A549 (cell line): ENCODE measurements at places on chromosomes 16 and 17.
A peak's percentile ranks its signal among the peaks of the same experiment; 100 is the strongest.

GRCh38 chr16:27972500-27972899 lies 91.0 kb downstream of the GSG1L start:
- peak; percentile 72 for DNase-seq

GRCh38 chr17:21198411-21198810 lies 15.6 kb downstream of the TMEM11 start:
- no peak for DNase-seq

DNA sequence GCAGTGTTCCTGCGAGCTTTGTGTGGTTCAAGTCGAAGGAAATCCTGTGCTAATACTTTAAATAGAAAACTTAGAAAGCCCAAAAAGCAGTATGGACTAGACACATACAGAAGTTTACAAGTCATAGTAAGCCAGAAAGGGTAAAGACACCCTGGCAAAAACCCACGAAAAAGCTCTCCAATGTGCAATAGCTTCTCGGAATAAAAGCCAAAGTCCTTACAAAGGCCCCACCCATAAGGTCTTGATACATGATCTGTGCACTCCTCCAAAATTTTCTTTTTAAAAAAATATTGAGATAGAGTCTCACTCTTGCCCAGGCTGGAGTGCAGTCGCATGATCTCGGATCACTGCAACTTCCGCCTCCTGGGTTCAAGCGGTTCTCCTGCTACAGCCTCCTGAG lies 10.3 kb downstream of the C16orf86 start:
- DNase-seq = no peak

- no peak for DNase-seq
Measured at GRCh38 chr17:69593351-69593715, 178.8 kb downstream of the MAP2K6 start.

DNA sequence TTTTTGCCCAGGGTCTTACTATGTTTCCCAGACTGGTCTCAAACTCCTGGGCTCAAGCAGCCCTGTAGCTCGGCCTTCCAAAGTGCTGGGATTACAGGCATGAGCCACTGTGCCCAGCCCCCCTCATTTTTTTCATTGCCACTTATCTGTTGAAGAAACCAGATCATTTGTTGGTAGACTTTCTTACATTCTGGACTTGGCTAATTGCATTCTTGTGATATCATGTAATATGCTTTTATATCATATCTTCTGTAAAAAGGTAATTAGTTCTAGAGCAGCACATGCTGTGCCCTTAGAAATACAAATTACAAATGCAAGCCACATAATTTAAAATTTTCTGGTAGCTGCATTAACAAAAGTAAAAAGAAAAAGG lies 53.9 kb downstream of the PPM1E start:
- no peak for DNase-seq

DNA sequence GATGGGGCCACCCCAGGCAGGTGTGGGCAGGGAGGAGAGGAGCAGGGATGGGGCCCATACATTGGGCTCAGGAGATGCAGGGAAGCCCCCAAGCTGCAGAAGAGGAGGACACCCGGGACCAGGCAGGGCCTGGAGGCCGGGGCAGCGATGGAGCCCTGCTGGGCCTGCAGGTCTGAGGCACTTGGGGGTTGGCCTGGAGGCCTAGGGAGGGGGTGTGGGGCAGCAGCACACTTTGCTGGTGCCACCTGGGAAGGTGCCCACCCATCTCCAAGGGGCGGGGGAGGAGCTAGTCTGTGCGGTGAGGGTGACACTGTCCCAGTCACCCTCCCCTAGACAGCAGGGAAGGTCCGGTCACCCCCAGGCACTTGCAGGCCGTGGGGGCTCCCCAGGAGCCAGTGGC lies 6.4 kb upstream of the CCDC57 start:
- DNase-seq = no peak

DNA sequence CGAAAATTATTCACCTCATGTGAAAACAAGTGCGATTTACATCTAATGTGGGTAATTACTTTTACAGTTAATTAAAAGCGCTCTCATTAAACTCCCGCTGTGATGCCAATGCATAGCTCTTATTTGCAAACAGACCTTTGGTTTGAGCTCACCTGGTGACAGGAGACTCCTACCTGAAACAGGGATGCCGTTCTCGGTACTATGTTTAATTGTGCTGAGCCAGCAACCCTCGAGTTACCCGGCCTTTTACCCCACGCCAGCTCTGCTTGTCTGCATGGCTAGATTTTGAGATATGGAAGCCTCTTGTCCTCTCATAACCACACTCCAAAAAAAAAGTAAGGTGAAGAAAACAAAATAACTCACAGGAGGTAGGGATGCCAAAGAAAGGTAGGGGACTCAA lies 690.4 kb upstream of the RBFOX1 start:
- no peak for DNase-seq

- DNase-seq = no peak
Measured at GRCh38 chr17:33615861-33616260, 322.8 kb upstream of the ASIC2 start.

GRCh38 chr17:78953356-78954350 lies 26.1 kb downstream of the LGALS3BP start:
- no peak for DNase-seq

DNA sequence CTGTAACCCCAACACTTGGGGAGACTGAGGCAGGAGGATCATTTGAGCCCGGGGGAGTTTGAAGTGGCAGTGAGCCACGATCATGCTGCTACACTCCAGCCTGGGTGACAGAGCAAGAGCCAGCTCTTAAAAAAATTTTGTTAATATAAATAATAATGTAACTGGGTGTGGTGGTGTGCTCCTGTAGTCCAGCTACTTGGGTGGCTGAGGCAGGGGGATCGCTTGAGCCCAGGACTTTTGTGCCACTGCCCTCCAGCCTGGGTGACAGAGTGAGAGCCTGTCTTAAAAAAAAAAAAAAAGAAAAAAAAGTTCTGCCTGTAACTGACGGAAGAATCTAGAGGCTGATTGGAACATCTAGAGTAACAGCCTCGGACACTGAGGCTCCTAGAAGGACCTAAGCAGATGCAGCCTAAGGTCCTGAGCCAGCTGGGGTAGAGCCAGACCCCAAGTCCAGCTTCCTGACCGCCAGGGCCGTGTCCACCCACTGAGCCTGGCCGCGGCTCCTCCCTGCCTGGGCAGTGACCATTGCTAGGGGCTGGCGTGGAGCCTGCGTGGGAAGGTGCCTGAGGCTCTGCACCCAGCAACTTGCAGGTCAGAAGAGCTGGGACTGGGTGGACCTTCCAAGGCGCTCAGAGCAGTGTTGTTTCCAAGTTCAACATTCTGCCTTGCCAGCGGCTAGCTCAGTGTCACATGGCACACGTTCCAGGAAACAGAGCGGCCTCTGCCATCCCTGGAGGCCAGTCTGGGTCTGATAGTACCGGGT lies 209.4 kb upstream of the CIBAR2 start:
- DNase-seq = no peak

DNA sequence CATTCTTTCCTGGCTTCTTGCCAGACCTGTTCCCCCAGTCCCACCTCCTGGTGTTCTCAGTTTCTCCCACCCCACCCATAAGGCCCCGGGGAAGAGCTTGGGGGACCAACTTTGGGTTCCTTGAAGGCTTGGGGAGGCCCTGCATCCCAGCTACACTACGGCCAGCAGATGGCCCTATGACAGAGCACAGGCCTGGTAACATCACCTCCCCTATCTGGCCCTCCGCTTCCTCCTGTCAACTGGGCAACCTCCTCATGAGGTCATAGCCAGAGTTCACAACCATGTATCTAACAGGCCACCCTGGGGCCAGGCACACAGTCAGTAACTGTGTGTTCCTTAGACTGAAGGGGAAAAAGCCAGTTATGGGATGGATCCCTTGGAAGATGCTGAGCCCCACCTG lies 31.4 kb downstream of the MYO15A start:
- peak; percentile 57 for DNase-seq

DNA sequence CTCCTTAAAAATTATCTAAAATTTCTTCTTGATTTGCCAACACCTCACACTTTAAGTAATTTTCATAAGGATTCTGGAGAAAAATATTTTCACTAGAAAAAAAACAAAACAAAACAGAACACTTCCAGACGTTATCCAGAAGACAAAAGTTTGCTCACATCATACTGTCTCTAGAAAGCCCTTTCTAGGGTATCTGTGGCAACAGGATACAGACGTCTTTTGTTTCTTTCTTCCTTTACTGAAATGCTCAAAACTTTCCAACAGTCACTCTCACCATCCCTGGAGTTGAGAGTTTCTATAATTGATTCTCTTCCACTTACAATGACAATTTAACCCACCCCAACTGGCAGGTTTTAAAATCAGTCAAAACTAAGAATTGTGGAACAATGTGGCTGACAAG lies 2.6 kb downstream of the ZC3H7A start:
- DNase-seq = no peak

DNA sequence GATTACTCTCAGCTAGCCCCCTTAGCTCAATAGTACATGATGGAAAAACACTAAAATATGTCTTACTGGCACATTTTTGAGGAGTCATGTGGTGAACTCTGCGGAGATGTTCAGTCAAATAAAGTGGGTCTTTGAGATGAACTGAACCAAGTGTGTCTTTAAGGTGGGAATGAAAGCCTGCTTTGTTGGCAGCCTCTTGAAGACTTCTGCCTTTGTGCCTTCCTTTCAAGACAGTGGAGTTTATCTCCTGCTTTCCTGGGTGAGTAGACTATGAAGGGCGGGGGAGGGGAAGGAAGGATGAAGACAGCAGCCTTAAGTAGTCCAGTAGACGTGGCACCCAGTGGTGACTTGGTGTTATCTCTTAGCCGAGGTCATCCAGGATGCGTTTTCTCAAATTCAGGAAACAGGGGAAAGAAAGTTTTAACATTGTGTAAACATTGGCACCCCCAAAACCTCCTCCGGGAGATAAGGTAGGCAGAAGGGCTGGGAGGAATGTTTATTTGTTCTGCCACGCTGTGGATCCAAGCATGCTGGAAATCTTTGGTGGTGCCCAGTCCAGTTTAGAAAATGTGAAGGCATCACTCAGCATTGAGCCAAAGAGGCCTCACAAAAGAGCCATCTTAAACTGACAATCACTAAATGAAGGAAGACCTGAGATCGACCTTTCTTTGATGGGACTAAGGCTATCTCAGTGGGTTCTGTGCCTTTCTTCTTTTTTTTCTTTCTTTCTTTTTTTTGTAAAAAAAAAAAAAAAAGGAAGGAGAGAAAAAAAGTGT lies 220.6 kb downstream of the FTO start:
- no peak for DNase-seq

- DNase-seq = no peak
Measured at GRCh38 chr17:17403899-17404576, 72.8 kb upstream of the MED9 start.

DNA sequence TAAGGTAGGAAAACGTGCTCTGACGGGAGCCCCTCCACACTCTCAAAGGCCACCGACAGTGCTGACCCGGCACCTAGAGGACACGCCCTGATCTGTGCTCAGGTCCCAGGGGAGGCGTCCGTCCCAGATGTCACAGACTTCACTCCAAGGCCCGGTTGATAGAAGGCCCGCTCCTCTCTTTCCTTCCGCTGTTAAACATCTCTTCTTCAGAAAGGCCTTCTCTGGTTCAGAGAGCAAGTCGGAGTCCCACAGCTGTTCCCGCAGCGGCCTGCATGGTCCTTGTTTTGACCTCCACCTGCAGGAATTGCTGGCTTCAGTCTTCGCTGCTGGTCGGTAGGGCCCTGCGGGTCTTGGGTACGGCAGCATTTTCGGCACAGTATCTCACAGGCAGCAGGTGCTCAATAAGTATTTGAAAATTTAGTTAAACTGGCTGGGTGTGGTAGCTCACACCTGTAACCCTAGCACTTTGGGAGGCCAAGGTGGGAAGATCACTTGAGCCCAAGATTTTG lies 88.5 kb downstream of the MRC2 start:
- no peak for DNase-seq

DNA sequence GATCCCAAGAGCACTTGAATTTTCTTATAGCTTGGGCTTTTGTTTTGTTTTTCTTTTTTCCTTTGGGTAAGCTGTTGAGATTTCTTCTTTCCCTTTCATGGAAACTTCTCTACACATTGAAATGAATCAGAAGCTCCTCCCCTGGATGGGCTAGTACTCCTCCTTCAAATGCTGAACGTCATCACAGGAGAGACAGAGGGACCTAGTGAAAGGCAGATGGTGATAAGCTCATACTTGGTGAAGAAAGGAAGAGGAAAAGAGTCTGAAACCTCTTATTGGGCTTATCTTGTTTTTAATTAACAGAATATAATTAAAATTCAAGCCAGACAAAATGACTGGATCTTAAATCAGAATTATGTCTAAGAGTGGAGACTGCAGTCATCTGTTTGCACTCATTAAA lies 147.3 kb downstream of the SNX11 start:
- peak; percentile 61 for DNase-seq

GRCh38 chr17:60386147-60387058 lies 5.5 kb downstream of the USP32 start:
- DNase-seq = no peak

DNA sequence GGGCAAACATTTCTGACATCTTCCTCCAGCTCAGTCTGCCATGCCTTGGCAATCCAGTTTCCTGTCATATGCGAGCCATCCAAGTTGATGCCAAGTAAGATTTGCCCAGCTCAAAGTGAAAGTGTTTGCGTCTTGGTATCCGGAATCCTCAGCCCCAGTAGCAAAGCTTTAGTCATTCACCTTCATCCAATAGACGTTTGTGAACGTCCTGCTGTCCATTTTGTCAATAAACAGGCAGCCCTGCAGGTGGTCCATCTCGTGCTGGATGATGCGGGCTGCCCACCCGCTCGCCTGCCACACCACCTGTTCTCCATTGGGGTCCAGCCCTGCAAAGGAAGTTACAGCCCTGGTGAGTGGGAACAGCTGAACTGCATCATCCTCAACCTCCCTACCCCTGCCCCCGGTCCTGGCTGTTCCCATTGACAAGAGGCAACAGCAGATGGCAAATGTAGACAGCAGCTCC lies 1.5 kb downstream of the PDF start:
- no peak for DNase-seq

GRCh38 chr16:67100569-67101310 lies 9.0 kb upstream of the PHAF1 start:
- peak; percentile 51 for DNase-seq

DNA sequence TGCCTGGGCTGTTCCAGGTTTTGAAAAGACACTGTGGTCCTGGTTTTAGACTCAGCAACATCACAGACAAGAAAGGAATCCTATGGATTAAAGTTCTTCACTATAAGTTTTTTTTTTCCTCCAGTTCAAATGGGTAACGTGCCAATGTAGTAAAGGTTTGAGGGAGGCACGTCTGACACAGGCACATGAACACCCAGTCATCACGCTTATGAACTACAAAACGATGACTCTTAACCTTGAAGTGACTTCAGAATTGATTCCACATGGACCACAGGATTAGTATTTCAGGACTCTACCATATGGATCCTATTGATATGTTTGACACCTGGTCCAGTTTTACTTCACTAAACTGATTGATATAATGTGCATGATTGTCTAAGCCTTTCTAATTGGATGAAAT lies 2.3 kb downstream of the PRMT7 start:
- DNase-seq = no peak

DNA sequence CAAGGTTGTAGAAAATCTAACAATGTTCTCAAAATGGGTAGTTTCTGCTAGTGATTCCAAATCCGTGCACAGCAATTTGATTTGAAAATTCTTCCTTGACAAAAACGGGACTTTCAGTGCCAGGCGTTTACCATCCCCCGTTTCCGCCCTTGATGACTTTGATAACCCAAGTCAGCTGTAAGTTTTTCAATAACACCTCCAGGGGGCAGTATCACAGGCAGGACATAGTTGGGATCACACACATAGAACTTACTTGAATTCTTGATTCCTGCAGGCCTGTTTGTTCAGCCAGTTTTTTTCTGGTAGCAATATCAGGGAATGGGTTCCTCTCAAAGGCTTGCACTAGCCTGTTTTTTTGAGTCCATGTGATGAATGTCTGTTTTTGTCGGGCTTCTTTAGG lies 5.6 kb downstream of the DUXB start:
- DNase-seq = peak; percentile 45
